Dorsolateral prefrontal cortex (tissue), 122 donors: ENCODE measurements at places on chromosomes 7 and 10.

DNA sequence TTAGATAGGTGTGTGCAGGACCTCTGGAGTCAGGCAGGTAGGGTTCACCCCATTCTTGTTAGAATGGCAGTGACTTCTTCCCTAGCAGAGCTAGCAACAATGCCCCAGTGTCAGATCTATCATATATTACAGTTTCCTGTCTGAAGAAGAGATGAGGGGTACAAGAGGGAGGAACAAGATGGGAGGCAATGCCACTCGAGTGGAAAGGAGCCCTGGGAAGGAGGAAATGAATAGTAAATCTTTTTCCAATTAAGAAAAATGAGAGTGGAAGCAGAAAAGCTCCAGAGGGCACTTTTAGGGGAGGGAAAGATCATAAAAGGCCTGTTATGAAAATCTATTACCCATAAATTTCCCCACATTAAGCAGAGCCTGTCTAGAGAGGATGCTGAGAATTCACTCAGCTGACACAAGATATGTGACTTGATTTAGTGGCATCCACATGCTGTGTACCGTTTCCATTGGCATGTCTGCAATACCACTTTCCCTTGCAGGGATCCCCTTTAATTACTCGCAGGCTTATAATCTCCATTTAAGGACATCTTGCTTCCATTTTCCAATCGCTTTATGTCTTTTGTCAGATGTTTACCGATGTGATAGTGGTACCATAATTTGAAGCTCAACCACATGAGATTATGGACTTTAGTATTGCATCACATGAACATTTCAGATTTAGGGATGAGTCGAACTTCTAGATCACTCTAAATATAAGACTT is 70.0 kb upstream of the AGBL3 start:
- no peak for DNase-seq

DNA sequence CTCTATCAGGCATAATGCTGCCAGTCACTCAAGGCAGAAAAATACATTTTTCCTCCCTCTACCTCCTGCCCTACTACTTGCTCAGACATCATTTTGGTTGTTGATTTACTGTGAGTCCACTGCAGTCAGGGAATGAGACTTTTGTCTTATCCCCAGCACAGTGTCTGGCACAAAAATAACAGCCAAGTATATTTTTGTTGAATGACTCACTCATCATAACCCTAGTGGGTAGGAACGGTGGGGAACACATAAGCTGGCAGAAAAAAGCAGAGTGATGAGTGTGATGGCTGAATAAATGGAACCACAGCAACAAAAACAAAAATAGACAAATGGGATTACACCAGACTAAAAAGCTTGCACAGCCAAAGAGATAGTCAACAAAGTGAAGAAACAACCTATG is 65.8 kb upstream of the LAMB4 start:
- no peak for DNase-seq

GRCh38 chr7:33504266-33504665 is 374.9 kb downstream of the BBS9 start:
- DNase-seq: no peak

- DNase-seq: no peak
Observed at GRCh38 chr7:29806208-29806994, at the start of gene WIPF3. Gene WIPF3, plus strand, starts transcription at chr7:29806508. Its CDS starts 28,217 bp downstream, at chr7:29834725.

- no peak for DNase-seq
Observed at GRCh38 chr10:32377458-32378259, 30.7 kb upstream of the EPC1 start.

- no peak for DNase-seq
Observed at GRCh38 chr10:92732958-92733357, 43.2 kb downstream of the HHEX start.

GRCh38 chr10:71720288-71720687 is 710 bp upstream of the C10orf105 start:
- no peak for DNase-seq

- DNase-seq: no peak
Observed at GRCh38 chr7:3591944-3592343, 290.9 kb downstream of the SDK1 start.

- DNase-seq: no peak
Observed at GRCh38 chr10:78170026-78170475, 136.4 kb downstream of the RPS24 start.

DNA sequence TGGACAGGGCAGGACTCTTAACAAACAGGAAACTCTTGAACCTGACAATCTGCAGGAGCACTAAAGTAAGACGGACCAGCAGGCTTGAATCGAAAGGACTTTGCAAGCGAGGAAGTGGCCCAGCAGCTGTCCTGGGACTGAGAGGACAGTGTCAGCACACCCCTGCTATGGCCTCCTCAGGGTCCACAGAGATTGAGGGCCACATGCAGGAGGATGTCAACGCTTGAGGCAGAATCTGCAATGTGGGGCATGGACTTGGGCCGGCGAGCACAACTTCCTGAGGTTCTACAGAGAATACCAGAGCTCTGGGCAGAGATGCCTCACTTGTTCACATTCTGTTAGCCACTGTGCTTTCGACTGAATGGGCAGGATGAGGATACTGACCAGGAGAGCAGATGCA is 84.4 kb upstream of the EFCAB10 start:
- DNase-seq: no peak

GRCh38 chr7:9505516-9505915 is 1072.1 kb downstream of the NXPH1 start:
- DNase-seq: no peak

DNA sequence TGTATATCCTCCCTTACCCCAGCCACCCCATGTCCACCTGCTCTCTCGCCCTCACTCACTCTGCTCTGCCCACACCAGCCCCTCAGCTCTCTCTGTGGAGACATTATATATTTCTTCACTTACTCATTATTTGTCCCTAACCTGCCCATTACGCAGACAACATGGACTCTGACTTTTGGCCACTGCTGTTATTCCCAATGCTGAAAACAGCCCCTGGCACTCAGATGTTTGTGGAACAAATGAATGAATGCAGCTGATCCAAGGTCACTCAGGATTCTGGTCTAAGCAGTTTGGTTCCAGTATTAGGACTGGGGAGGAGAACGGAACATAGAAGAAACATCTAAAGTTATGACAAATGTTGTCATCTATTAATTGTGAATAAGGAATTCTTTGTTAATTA is 26.7 kb downstream of the GNA12 start:
- DNase-seq: no peak

- no peak for DNase-seq
Observed at GRCh38 chr7:142974626-142975025, 12.5 kb upstream of the KEL start.

- no peak for DNase-seq
Observed at GRCh38 chr10:77441353-77442166, 196.0 kb downstream of the KCNMA1 start.

GRCh38 chr10:310976-311639 is 175.9 kb downstream of the ZMYND11 start:
- DNase-seq: no peak

- DNase-seq: no peak
Observed at GRCh38 chr7:150356265-150356897, 12.2 kb upstream of the REPIN1 start.

DNA sequence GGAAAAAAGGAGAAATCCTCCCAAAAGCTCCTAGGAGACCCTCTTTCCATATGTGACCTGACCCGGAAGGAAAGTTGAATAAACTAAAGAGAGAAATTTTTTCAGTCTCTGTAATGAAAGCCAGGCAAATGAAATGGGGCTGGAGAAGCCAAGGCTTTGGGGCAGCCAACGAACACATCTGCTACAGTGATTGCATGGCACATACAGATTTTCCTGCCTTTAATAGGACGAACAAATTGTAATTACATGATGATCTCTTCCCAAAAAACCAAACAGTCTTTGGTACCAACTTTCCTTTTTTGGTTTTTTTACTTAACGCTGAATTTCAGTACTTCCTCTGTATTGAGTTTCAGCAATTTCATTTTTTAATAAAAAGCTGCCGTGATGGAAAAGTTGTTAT is 23.5 kb upstream of the PTN start:
- DNase-seq: no peak

- no peak for DNase-seq
Observed at GRCh38 chr10:125812128-125812750, 10.8 kb downstream of the UROS start.

GRCh38 chr10:103692952-103693811 is 162.2 kb downstream of the SH3PXD2A start:
- DNase-seq: no peak

GRCh38 chr10:60430017-60430416 is 40.3 kb upstream of the ANK3 start:
- no peak for DNase-seq

- DNase-seq: no peak
Observed at GRCh38 chr7:49769285-49769857, 4.1 kb upstream of the VWC2 start.

GRCh38 chr10:75530299-75530698 is 98.9 kb downstream of the LRMDA start:
- no peak for DNase-seq

- DNase-seq: no peak
Observed at GRCh38 chr10:113541549-113541927, 11.3 kb upstream of the HABP2 start.

GRCh38 chr10:124962421-124962820 is 20.5 kb downstream of the ZRANB1 start:
- no peak for DNase-seq

- DNase-seq: no peak
Observed at GRCh38 chr10:69573056-69573806, at the start of gene NEUROG3. Gene NEUROG3, minus strand, starts transcription at chr10:69573422. Its CDS starts 379 bp downstream, at chr10:69573043.

DNA sequence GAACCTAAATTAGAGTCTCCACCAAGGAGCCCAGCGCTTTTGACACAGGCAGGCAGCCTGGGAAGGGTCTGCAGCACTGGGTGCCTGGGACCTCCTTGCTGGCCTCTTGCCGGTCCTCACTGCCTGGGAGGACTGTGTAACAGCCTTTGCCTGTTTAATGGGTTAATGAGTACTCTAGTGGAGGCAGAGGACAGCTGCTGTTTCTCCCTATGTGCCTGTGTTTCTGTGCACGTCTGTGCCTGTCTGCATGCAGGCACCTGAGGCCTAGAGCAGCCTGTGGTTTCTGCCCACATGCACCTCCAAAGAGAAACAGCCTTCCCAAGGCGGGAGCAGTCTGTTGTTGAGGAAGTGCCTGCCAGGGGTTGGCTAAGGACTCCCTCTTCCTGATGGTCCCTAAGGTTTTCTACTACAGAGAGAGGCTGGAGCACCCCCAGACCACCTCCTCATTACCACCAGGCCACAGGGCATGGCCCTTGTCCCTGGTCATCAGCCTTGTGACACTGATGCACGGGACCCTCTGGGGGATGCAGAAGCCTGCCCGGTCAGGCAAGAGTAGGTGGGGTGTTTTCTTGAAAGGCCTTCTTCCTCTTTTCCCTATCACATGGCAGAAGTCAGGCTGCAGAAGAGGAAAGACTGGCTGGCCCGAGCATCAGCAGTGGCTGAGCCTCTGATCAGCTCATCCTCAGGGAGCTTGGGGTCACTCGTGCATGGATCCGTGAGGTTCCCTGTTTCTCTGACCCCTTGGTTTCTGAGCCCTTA is 14.2 kb downstream of the SLC29A3 start:
- DNase-seq: no peak

DNA sequence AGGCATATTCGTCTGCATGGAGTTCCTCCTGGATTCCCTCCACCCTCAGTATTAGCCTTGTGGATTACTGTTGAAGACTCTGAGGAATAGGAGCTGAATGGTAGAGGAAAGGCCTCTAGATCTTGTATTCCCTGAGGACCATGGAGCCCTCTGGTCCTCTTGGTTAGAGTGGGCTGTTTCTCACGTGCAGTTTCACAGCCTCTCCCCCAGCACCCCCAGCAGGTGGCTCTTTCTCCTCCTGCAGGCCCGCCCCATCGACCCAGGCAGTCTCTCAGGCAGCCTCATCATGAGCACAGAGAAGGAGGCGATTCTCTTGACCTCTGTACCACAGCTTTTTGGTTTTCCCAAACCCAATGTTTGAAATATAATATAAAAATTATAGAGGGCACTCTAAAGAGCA is 102.0 kb downstream of the WNT2 start:
- DNase-seq: no peak

DNA sequence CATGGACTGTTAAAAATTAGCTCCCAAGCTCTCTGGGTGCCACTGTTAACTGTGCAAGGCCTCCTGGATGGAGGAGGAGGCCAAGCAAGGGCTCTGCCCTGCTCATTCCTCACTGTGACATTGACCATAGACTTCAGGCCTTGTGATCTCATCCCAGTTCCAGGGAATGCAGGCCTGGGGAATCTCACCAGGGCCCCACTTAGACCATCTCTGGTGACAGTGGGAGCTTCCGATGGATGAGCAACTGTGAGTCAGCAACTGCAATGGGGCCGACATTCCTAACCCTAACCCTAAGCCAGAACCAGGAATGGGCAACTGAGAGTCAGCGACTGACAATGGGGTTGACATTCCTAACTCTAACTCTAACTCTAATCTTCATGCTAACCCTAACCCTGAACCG is 50.4 kb upstream of the MSMB start:
- no peak for DNase-seq

- DNase-seq: no peak
Observed at GRCh38 chr10:111267673-111268072, 190.8 kb downstream of the ADRA2A start.

DNA sequence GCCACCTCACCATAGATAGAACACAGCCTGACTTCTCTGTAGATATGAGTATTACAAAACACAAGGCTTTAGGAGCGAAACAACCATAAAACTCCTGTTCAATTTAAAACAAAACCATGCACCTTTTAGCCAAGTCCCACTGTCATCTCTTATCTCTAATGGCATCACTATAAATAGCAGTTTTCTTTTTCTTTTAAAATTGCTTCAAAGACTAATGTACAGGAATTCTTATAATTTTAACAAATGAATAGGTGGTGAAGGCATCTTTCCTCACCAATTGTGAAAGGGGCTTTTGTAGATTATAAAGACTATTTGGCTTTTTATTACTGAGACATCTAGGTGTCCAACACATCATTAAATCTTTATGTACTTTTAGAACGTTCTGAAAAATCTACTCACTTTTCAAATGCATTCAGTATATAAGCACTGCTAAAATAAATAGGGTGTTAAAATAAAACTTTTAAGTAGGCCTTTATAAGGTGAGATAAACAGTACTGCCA is 205.7 kb upstream of the GRM3 start:
- no peak for DNase-seq

DNA sequence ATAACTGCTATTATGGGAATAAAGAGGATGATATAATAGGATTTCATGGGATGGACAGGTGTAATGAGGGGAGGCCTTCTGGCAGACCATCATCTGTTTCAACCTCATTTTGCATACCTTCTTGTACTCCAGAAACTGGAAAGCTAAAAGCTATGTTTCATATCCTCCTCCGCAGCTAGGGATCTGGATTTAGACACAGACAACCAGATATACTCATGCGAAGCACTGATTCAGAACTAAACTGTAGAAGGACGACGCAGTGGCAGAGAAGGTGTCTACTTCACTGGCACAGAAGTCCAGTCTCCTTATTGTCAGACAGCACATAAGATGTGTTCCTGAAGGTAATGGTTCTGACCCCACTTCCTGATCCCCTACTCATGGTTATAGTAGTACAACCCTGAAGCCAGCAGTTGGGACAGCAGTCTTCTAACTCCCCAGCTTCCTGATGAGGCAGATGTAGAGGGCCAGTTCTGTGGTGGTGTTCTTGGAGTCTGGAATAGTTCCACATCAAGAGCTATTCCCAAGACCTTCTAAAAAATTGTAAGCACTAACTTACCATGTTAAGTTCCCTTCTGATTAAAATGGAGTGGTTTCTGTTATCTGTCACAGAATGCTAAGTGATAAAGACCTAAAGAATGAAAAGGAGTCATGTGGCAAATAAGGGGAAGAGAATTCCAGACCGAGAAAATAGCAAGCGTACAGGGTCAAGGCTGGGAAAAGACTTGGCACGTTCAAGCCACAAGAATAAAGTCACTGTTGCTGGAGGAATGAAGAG is 550.3 kb downstream of the GRM8 start:
- DNase-seq: no peak

- no peak for DNase-seq
Observed at GRCh38 chr10:32167450-32167849, 111.2 kb upstream of the KIF5B start.

GRCh38 chr10:1249142-1249920 is 193.1 kb downstream of the WDR37 start:
- no peak for DNase-seq
